ENCODE measurements at places on chromosomes 2 and 18.

- DNase-seq: no peak
These were observed 49.6 kb upstream of the ZNF638 start for GRCh38 chr2:71281950-71282349.

DNA sequence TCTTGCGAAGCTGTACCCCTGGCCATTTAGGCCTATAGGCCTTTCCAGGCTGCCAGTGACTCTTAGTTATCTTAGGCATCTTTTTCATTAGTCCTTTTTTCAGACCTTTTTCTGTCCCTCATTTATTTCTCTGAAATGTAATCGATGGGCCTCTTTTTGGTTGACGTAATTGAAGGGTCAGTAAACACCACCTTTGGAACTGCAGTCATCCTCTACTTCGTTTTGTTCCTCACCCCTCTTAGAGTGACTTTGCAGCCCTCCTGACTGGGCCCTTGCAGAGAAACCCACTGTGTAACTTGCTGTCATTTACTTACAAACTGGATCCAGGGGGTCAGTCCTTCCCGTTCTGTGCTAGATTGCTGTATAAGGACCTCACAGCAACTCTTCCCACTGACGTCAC is 23.2 kb downstream of the CENPO start:
- no peak for DNase-seq

DNA sequence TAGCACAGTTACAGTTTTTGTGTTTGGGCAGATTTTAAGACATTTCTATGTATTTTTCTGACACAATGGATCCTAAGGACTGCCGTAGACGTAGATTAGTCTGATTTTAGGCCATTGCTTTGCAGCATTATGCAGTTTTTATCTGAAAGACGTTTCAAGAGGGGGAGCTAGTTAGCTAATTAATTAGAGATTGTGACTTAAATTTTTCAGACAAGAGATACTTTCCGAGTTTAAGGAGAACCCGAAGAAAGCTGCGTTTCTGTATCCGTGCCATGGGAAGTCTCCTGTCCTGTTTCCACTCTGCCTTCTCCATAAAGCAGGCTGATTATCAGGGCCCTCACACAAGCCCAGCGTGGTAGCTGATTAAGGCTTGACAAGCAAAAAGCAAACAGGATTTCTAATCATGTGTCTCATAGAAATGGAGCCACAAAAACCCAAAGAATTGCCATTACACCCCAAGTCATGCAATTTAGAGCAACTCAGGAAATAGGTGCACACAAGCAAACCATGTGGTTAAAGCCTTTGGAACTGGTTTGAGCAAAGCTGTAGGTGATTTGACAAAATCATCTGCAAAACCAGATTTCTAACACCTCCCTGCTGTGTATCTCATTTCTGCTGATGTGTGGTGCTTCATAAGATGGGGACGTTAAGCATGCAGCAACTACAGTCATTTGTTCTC is 808.1 kb downstream of the RNF144A start:
- DNase-seq: no peak

GRCh38 chr2:164275659-164276058 is 345.6 kb downstream of the GRB14 start:
- no peak for DNase-seq

DNA sequence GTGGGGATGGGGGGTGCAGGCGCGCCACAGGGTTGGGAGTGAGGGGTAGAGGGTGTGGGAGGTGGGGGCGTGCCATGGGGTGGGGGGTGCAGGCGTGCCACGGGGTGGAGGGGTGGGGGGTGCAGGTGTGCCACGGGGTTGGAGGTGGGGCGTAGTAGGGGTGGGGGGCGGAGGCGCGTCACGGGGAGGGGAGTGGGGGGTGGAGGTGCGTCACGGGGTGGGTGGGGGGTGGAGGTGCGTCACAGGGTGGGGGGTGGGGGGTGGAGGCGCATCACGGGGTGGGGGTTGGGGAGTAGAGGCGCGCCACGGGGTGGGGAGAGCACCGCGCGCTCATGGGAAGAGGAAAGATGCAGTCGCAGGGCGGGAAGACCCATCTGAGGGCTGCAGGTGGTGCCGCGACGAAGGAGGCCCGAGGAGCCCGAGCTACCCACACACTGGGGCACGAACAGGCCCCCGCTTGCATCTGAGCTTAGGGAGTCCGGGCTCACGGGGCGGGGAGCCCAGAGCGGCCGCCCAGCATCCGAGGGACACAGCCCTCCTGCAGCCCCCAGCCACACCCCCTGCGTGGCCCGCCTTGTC is 37.5 kb downstream of the SNED1 start:
- DNase-seq: no peak

GRCh38 chr2:201298462-201299052 is 38.2 kb downstream of the CASP8 start:
- no peak for DNase-seq

Measured in activated B cell treated with CpG ODN at 0.5 μM for 24 hours (primary cell).